Smooth muscle cell of the brain vasculature (primary cell): ENCODE measurements at places on chromosomes 7 and 10.

DNA sequence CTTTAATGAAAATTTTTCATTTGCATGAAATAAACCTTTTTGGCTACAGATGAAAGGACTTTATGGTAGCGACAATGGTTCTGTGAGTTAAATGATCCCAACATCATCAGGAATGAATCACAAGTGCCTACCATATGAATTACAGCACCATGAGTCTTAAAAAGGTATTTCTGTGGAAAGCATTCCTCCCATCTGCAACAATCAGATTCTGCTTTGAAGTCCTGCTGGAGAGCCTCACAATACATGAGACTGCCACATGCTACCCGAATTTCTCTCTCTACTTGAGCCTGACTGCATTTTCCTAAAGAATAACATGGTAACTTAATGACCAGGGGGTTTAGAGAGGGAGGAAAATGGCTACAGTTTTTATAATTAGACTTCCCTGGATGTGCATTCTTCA, 190.3 kb downstream of the TWIST1 start:
- DNase-seq: no peak

- DNase-seq: no peak
Measured at GRCh38 chr10:34228066-34228465, 587.0 kb downstream of the PARD3 start.

DNA sequence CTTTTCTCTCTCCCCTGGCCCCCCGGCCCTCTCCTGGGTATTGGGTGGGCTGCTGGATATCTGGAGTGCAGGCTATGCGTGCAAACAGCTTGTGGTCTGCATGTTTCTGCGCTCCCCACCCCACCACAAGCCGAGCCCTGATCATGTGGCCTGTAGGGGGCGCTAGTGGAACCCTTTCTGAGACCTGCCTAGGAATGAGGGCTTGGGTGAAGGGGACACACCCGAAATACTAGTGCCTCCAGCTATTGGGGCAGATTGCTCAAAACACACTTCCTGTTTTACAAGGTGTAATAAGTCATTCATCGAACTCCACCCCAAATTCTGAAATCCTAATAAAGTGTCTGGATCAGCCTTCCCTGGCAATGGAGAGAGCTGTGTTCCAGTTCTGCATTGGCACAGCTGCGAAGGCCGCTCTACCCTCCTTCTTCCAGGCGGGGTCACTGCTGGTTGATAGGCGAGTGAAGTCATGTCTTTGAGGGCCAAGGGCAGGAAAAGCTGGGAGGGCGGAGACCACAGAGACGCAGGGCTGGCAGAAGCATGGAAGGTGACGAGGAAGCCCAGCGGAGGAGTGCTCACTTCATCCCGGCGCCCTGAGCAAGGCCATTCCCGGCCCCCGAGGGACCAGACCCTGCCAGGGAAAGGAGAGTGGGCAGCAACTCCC, 19.8 kb upstream of the PRRT4 start:
- DNase-seq: no peak

DNA sequence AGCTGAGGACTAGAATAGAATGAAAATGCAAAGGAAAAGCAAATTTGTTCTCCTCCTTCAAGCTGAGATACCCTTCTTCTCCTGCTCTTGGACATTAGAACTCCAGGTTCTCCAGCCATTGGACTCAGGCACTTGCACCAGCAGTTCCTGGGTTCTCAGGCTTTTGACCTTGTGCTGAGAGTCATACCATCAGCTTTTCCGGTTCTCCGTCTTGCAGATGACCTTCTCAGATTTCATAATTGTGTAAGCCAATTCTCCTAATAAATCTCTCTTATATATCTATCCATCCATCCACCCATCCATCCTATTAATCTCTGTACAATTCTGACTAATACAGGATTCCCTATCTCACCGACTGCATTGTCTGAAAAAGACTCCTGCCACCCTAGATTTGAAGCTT, 108.3 kb downstream of the AHR start:
- DNase-seq: no peak

DNA sequence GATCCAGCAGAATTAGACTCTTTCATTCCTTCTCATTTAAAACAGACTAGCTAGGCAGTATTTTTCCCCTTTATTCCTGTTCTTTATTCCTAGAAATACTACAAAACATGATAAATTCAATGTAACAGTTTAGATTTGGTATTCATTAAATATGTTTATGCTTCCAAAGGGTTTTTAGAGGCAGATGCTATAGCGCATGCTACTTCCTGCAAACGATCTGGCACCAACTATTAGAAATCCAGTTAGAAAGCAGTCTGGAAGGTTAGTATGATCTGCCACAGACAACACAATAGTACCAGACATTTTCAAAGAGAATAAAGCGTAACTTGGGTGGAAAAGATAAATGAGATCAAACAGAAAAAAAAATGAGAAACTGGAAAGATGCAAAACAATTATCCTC, 63.5 kb upstream of the PTN start:
- DNase-seq: no peak

GRCh38 chr10:129305046-129305445, 162.0 kb upstream of the MGMT start:
- no peak for DNase-seq

GRCh38 chr7:104255194-104255593, 47.4 kb upstream of the ORC5 start:
- DNase-seq: no peak

DNA sequence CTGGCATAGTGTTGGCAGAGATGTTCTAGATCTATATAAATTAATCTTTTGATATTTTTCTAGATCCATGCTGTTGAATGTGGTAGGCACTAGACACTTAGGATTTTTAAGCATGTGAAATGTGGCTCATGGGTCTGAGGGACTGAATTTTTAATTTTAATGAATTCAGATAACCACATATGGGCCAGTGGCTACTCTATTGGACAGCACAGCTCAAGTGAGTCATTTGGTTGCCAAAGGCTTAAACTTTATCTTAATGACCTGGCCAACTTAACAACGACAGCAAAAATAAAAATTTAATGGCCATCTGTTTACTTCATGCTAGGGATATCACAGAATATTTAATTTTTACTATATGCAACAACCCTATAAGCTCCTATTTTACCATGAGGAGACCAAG, 61.4 kb downstream of the CDK14 start:
- no peak for DNase-seq

DNA sequence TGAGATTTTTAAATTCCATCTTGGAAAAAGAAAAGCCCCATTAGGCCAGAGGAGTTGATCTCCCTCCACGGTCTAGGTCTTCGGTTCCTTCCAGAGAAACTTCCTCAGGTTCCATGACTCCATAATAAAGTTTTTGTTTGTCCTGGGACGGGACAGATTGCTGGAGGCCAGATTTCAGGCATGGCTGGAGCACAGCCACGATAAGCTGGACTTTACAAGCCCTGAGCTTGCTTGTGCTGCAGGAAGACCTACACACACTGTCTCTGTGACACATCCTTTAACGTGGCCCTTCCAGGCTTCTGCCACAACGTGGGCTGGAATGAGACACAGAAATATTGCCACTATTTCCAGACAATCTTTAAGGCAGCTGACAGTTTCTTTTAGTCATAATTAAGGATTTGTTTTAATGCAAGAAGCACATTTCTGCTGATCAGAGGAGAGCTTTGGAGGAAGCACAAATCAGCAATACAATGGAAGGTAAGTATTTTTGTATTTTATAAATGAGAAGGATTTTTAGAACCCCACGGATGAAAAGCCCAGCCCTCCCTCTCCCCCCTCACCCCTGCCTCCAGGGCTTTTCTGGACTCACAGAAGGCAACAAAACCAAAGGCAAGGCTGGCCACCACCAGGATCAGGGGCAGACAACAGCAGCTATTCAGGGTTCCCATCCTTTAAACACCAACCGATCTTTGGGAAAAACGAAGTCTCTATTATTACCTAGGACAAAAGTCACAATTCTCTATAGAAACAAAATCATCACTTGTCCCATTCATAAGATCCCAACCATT, 6.5 kb downstream of the CTBP2 start:
- no peak for DNase-seq

DNA sequence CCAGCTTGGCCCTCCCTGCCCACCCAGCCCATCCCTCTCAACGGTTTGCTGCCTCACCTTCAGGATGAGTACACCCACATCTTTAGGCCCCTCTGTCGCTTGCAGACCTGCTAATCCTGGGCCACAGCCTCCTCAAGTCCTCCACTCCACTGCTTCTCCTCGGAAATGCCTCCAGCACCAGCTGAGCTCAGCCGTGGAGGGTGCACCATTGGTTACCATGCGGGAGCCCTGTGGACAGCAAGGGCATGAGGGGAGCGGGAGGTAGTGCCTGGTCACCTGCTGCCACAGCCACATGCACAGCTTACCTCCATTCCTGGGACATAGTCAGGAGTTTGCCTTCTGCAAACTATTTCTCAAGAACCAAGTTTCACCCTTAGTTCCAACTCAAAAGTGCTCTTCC, 286.3 kb upstream of the ZMIZ1 start:
- DNase-seq: no peak

- DNase-seq: no peak
Measured at GRCh38 chr7:103598326-103598905, 152.4 kb upstream of the SLC26A5 start.

- no peak for DNase-seq
Measured at GRCh38 chr10:75035975-75036708, 75.3 kb upstream of the SAMD8 start.

DNA sequence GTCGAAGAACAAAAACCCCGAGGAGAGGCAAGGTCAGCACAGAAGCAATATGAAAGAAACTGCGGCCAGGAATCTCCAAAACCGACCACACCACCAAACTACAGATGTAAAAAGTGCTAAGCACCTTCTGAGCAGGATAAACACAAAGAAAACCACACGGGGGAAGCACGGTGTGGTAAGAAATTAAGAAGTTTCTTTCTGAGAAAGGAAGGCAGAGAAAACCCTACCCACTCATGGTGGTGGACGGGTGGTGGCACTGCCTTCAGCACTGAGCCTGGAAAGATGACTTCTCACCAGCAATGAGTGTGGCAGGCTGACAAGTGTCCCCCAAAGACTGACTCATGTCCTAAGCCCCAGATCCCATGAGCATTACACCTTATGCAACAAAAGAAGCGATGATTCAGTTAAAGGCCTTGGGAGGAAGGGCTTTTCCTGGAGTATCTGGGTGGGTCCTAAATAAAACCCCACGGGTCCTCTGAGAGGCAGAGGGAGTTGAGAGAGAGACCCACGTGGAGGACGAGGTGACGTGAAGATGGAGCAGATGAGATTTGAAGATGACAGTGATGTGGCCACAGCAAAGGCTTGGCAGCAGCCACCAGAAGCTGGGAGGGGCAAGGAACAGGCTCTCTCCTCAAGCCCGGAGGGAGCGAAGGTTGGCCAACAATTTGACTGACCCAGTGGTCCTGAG, 124.9 kb downstream of the DLG5 start:
- no peak for DNase-seq

GRCh38 chr7:22675421-22675820, 51.6 kb upstream of the IL6 start:
- no peak for DNase-seq

DNA sequence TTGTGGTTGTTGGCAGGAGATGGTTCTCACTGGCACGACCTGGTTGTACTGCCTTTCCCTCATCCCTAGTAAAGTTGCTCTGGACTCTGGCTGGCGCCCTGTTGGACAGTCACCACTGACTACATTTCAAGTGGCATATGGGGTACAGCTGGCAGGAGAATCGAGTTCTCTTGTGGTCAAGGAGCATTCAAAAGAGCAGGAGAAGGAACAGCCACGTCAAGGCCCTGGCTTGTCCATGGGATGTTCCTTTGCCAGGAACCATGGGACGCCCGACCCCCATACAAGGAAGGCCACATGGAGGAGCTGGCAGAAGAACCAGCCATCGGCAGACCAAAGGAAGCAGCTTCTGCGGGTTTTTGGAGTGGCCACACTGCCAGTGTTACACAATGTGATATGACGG, 87.0 kb upstream of the SLC25A13 start:
- DNase-seq: no peak

- DNase-seq: no peak
Measured at GRCh38 chr10:124321433-124322089, 97.2 kb downstream of the OAT start.

- no peak for DNase-seq
Measured at GRCh38 chr10:8532647-8533046, 478.2 kb downstream of the GATA3 start.

DNA sequence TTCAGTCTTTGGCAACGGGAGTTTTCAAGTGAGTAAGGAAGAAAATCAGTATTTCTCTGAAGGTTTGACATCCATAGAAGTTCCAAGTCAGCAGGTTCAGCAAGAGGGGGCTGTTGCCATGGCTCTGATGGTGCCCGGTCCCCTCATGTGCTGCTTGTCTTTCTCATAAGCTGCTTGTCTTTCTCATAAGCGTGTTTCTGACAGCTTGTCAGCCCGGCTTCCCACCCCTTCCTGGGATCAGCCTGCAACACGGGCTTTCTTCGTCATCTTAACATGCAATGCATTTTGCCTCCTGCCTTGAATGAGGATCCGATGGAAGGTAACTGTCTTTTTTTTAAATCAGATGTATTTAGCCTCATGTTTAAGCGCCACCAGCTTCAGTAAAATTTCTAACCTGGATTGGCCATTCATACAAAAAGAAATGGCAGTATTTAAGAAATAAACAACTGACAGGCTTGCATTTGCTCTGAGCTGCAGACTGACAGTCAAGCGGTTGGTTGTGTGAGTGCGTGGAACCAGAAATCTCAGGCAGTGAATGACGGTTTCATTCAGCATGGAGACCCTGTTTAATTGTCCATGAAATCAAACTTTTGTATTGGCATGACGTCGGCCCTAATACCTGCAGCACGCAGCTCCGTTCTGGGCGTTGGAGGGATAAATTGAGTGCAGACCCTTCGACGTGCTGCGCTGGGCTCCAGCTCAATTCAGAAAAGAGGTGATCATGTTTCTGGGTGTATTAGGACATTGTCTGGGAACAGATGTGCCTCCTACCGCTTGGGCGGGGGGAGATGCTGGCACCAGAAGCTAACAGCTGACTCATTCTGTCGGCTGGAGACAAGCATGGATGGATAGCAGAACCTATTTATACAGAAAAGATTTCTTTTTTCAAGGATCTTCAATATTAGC, 454.7 kb upstream of the FOXK1 start:
- DNase-seq: no peak

DNA sequence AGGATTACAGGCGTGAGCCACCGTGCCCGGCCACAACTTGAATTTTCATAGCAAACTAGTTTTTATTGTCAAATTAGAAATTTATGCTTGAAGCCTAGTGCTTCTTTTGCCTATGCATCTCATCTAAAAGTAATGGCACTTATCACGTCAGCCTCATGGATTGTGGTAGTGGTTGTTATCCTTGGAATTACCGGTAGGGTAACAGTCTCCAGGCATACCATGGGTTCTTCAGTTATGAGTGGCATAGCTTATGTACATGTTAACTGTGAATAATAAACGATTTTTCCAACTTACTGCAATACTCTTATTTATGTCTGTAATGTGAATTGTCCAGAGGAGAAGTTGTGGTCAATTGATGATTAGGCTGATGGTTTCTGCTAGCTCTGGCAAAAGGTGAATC, 63.1 kb downstream of the BMPR1A start:
- no peak for DNase-seq

GRCh38 chr7:117053432-117053831, 100.1 kb downstream of the ST7 start:
- no peak for DNase-seq

DNA sequence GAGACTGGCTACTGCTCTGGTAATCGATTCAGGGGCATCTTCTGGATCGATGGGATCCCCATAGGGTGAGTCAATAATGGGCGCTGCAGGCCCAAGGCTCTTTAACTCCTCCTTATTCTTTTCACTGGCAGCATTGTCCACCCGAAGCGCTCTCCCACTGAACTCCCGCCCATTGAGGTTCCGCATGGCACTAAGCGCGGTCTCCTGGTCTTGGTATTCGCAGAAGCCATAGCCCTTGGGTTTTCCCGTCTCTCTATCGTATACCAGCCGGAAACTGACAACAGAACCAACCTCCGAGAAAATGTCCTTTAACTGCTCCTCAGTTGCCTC, 285 bp downstream of the CSTF2T start:
- DNase-seq: no peak

- peak; percentile 72 for DNase-seq
Measured at GRCh38 chr7:2527505-2528467, 8.2 kb downstream of the LFNG start.
